HCT116 (cell line): ENCODE measurements at places on chromosomes 12 and 14. TPM values are rescaled to one million over a fixed set of nuclear protein-coding genes. Genes with fewer than 3 reads are reported as not detected.

- H3K27ac ChIP-seq = no peak overlapping the region
- no peak overlapping the region for H3K4me3 ChIP-seq
- peak; percentile 45 for DNase-seq
- H3K4me1 ChIP-seq = peaks cover 15% of the 10 kb centered on the region
- H3K27me3 ChIP-seq = no peaks in the 10 kb centered on the region
- H3K36me3 ChIP-seq = no peaks in the 10 kb centered on the region
Measured at GRCh38 chr14:74988131-74988530, 14.6 kb upstream of the EIF2B2 start.

DNA sequence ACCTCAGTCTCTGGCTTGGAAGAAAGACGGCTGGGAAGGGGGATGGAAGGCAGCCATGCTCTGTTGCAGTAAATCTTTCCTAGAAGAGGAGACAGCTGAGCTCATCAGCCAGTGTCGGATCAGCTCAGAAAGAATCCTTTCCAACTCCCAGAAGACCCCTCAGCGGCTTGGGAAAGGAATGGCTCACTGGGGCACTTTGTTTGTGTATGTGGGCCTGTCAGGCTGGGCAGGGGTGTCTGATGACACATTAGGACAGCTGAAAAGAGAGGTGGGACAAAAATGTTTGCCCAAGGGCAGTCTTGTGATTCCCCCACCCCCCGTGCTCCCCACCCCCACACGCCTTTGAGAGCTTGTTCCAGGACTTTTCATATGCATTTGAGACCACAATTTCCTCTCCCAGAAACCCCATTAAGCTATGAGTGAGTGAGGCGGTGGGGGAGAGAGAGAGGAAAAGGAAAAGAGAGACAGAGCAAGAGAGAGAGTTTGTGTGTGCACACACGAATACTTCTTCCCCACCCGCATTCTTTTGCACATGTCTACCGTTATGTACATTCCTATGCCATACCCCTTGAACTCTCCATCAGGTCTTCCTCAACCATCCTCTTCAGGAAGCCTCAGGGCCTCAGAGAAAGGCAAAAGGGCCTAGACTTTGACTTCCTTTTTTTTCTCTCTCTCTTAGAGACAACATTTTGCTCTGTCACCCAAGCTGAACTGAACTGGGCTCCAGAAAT, 198.9 kb downstream of the ZFP36L1 start:
- no peaks in the 10 kb centered on the region for H3K36me3 ChIP-seq
- H3K4me1 ChIP-seq = peaks cover 45% of the 10 kb centered on the region
- no peaks in the 10 kb centered on the region for H3K27me3 ChIP-seq
- DNase-seq = no peak
- no peak overlapping the region for H3K4me3 ChIP-seq

Gene TGFB3
- total RNA-seq = 1.6 TPM

- H3K4me1 ChIP-seq = no peaks in the 10 kb centered on the region
- DNase-seq = no peak
- no peak overlapping the region for H3K4me3 ChIP-seq
- no peaks in the 10 kb centered on the region for H3K36me3 ChIP-seq
Measured at GRCh38 chr12:41467591-41468325, 279.6 kb downstream of the PDZRN4 start.

- H3K36me3 ChIP-seq = no peaks in the 10 kb centered on the region
- H3K27ac ChIP-seq = no peak overlapping the region
- H3K4me3 ChIP-seq = no peak overlapping the region
- no peaks in the 10 kb centered on the region for H3K4me1 ChIP-seq
- H3K27me3 ChIP-seq = no peaks in the 10 kb centered on the region
- DNase-seq = peak; percentile 3
Measured at GRCh38 chr12:22410486-22410885, 76.0 kb upstream of the ST8SIA1 start.

- no peaks in the 10 kb centered on the region for H3K36me3 ChIP-seq
- no peak for DNase-seq
- no peak overlapping the region for H3K4me3 ChIP-seq
- H3K4me1 ChIP-seq = peaks cover 38% of the 10 kb centered on the region
- no peak overlapping the region for H3K27ac ChIP-seq
- no peaks in the 10 kb centered on the region for H3K27me3 ChIP-seq
Measured at GRCh38 chr14:33946679-33947476, 4.0 kb downstream of the EGLN3 start.

DNA sequence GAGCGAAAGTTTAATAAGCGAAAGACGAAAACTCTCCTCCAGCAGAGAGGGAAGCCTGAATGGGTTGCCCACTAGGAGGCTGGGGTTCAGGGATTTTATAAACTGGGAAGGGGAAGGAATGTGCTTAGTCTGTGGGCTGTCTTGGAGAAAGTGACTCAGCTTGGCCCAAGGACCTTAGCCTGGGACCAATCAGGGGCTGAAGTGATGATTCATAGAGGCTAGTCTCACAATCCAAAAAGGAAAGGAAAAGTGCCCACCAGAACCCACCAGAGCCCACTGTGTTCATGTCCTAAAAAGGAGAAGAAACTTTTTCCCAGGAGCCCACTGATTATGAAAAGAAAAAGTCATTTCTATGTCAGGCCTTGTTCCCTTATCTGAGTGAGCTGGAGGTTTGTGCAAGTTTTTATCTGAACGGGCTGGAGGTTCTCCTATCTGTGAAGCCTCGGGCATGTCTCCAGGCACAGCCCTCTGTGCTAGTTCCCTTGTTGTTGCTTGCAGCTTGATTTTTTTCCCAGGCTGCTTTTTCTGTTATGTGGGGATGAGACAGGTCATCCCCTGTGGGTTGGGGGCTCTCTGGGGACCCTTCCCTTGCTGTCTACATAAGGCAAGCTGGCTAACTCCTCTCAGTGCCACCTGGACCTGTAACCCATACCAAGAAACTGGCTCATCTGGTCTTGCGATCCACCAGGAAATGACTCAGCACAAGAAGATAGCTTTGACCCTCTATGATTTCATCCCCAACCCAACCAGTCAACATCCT, 8.3 kb upstream of the GOLGA5 start:
- no peaks in the 10 kb centered on the region for H3K36me3 ChIP-seq
- H3K4me1 ChIP-seq = peaks cover 23% of the 10 kb centered on the region
- H3K27ac ChIP-seq = peak overlapping the region; percentile 45
- H3K27me3 ChIP-seq = no peaks in the 10 kb centered on the region
- no peak overlapping the region for H3K4me3 ChIP-seq
- no peak for DNase-seq

- no peaks in the 10 kb centered on the region for H3K4me1 ChIP-seq
- H3K27ac ChIP-seq = no peak overlapping the region
- no peaks in the 10 kb centered on the region for H3K36me3 ChIP-seq
- H3K4me3 ChIP-seq = no peak overlapping the region
- no peaks in the 10 kb centered on the region for H3K27me3 ChIP-seq
Measured at GRCh38 chr12:125989696-125990095, 924.5 kb downstream of the AACS start.

DNA sequence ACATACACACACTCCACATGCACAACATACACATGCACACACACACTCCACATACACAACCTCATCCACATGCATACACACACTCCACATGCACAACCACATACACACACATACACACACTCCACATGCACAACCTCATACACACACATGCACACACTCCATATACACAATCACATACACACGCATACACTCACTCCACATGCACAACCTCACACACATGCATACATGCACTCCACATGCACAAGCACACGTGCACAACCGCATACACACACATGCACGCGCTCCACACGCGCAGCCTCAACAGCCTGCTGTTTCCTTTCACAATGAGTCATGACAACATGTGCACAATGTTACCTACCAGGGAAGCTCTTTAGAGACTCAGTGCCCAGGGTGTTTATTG, 61.2 kb upstream of the TMEM132C start:
- H3K27me3 ChIP-seq = no peaks in the 10 kb centered on the region
- no peak overlapping the region for H3K27ac ChIP-seq
- no peaks in the 10 kb centered on the region for H3K4me1 ChIP-seq
- no peak for DNase-seq
- H3K36me3 ChIP-seq = no peaks in the 10 kb centered on the region
